ENCODE measurements at places on chromosomes 5 and 9.
A peak's percentile ranks its signal among the peaks of the same experiment; 100 is the strongest.

GRCh38 chr9:86064220-86064619 lies 35.1 kb downstream of the GOLM1 start:
- DNase-seq, result no peak

GRCh38 chr5:139417214-139417613 lies 13.3 kb upstream of the SPATA24 start:
- DNase-seq, result no peak

DNA sequence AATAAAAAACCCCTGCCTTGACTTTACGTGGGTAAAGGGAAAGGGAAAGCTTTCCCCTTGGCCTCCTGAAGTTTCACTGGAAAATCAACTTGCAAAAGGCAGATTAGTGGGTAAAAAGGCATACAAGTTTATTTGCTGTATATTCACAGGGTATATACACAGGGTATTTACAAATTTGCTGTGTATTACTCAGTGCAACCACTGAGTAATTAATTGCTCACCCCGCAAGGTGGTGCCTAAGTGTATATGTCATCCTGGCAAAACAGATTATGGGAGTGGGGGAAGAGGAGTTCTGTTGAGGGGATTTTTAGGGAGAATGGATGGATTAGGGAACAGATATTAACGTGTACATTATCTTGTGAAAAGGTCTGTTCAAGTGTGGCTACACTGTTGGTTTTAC lies 7.1 kb upstream of the RARS1 start:
- DNase-seq, result no peak

GRCh38 chr5:93359296-93359959 lies 221.6 kb downstream of the NR2F1-AS1 start:
- no peak for DNase-seq

DNA sequence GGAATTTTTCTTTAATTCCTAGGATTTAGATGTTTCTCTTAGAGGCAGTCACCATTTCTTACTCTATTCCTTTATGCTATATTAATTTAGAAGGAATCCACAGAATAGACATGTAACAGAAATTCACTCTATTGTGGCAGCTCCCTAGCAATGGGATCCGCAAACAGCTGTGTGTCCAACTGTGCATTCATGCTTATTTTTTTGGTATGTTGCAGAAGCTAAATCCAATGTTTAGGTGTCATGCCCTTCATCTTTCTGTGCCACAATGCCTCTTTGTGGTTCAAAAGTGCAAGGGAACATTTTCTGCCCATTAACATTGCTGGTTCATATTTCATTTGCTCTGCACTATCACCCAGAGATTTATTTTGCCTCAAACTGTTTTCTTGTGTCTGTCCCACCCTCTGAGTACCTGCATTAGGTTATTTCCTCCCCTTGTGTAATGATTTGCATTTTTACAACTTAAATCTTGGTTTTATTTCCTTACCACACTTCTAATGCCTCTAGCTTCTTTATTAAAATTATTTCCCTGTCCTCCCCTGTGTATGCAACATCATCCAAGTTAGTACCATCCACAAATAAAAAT lies 816.5 kb downstream of the EFNA5 start:
- no peak for DNase-seq

DNA sequence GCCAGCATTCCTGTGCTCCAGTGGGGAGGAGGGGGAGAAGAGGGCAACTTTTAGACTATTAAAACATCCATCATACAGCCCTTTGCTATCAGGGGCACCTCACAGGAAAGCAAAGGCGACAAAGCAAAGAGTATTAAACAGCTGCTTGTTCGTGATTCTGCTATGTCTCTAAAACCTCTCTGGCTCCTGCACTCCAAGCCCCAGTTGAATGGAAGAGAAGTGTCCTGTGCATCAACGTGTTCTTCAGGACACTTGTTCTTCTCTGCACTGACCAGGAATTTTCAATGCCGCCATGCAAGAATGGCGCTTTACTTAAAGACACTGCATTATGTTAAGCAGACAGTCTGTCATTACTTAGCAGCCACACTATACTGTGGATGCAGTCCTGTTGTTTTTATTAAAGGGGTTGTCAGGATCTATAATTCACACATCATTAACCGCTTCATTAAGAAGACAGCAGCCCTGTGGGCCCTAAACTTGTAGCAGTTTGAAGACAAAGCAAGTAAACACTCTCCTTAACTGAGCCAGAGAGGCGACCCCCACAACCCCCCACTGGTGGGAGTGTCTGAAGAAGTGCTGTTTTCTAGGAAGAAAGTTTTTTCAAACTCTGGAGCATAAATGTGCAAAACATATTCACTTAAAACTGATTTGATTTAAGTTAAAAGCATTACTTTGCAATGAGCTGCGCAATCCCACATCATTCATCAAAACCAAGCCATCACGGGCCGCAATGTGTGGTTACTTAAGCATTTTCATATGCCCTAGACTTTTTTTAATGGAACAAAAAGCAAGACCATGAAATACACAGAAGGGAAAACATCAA lies 164.5 kb downstream of the ZNF608 start:
- no peak for DNase-seq

GRCh38 chr5:134145779-134146581 lies 30.8 kb downstream of the SKP1 start:
- DNase-seq, result peak; percentile 89

DNA sequence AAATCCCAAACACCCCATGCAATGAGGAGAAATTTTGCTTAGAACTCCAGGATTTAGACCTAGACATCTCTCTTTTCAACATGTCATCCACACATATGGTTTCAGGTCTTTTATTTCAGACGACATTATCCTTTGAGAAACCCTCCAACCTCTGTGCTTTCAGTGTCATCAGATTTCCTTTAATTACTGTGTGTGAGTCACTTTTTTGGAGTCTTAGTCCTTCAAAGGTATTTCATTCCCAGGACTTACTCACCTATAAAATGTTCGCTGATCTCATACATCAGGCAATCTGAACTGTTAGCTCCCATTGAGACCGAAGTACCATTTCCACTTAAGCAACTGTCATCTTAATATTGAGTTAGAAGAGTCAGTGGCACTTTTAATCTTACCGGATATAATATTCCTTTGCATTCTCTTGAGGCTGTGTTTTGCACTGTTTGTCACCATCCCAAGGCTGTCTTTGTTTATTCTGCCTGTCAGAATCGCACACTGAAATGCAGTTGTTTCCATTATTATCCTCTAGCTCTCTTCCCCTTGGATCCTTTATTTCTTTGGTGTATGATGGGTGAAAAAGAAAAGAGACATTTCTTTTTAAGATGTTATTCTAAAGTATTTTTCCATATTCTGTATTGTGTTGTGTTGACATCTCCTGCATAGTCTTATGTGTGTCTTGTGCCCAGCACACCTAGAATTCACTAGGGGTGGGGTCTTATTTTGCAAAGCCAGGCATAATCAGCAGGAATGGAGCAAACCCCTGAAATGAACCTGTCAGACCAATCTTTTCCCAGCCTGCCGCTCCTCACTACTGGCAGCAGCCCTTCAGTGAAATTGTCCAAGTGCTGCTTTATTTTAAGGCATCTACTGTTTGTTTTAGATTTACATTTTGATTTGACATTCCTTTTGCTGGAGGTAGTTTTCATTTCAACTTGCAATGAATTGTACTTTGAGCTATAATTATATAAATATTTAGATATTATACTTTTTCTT lies 155.4 kb downstream of the PAM start:
- no peak for DNase-seq

DNA sequence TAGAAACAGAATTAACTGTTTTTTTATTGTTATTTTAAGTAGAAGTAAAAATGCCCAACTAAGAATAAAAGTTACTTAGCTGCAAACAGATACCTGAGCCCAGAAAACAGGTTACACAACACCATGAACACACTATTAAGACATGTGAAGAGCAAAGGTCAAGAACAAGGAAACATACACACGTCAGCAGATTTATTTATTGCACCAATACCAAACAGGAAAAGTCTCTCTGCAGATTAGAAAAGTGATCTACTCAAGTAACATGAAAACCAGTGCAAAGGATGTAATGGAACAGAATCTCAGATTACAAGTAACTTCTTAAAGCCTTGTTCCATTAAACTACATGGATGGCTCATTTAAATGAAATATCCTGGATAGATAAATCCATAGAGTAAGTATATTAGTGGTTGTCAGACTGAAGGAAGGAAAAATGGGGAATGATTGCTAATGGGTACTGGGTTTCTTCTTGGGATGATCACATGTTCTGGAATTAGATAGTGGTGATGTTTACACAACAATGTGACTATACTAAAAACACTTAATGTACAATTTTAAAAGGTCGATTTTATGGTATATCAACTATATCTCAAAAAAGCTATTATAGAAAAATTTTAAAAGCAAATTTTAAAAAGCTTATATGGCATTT lies 6.1 kb downstream of the SAR1B start:
- DNase-seq, result no peak

- no peak for DNase-seq
Measured at GRCh38 chr5:97998941-97999340, 774.5 kb upstream of the RGMB start.

DNA sequence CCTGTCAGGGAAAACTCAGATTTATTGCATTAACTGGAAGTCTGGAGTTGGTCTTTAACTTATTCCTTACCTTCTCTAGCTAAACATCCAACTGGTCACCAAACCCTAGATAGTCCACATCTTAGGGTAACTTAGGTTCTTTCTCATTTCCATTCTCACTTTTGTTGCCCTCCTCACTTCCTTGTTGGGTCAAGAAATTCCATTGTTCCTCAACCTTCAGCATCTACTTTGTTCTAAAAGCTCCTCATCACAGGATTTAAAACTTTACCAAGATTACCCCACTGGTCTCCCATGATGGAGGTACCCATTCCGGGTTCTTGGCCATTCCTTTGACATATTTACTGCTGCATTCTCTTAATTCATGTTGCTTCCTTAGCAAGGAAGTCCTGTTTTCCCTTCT lies 32.1 kb downstream of the PTTG1 start:
- no peak for DNase-seq

DNA sequence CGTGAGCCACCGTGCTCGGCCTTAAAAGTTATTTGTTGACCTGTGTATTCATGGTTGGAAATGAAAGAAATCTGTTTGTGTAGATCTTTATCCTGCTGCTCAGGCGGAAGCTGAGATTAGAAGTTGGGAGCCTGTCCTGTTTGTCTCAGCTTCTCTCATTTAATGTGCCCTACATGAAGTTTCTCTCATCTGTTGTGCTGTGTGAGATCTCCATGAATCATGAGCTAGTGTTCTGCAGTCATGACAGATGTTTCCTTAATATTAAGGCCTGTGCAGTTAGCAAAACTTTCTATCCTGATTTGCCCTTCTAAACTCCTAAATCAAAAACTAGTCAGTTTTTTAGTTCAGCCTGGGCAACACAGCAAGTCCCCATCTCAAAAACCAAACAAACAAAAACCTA lies 59.5 kb downstream of the FAM78A start:
- no peak for DNase-seq

- peak; percentile 34 for DNase-seq
Measured at GRCh38 chr9:105127863-105128220, 116.6 kb upstream of the SLC44A1 start.

GRCh38 chr9:119003201-119003611 lies 366.0 kb downstream of the BRINP1 start:
- no peak for DNase-seq

- no peak for DNase-seq
Measured at GRCh38 chr5:24163091-24163490, 481.7 kb downstream of the CDH10 start.

GRCh38 chr5:77128411-77129061 lies 41.5 kb upstream of the ZBED3 start:
- DNase-seq, result no peak

- DNase-seq, result no peak
Measured at GRCh38 chr9:93329629-93330280, 121.7 kb upstream of the FAM120A start.

GRCh38 chr9:37942621-37943344 lies 38.9 kb upstream of the SLC25A51 start:
- no peak for DNase-seq

- no peak for DNase-seq
Measured at GRCh38 chr5:144035046-144035740, 135.3 kb downstream of the YIPF5 start.

Measured in activated CD4-positive, alpha-beta T cell treated with anti-CD3 and anti-CD28 coated beads for 48 hours (primary cell).